ENCODE measurements at places on chromosomes 4 and X.

- no peak for DNase-seq
Observed at GRCh38 chrX:154349359-154349935, 25.0 kb downstream of the FLNA start.

DNA sequence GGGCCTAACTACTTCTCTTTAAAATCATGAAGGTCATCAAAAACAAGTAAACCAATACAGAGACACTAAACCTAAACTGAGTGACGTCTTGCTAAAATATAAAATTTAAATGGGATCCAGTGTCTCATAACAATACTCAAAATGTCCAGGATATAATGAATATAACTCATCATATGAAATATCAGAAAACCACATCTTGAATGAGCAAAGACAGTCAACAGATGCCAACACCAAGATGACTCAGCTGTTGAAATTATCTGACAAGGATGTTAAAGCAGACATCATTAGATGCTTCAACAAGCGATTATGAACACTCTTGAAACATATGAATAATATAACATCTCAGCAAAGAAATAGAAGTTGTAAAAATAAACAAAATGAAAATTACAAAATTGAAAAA lies 8.3 kb downstream of the NAP1L2 start:
- DNase-seq, result no peak

DNA sequence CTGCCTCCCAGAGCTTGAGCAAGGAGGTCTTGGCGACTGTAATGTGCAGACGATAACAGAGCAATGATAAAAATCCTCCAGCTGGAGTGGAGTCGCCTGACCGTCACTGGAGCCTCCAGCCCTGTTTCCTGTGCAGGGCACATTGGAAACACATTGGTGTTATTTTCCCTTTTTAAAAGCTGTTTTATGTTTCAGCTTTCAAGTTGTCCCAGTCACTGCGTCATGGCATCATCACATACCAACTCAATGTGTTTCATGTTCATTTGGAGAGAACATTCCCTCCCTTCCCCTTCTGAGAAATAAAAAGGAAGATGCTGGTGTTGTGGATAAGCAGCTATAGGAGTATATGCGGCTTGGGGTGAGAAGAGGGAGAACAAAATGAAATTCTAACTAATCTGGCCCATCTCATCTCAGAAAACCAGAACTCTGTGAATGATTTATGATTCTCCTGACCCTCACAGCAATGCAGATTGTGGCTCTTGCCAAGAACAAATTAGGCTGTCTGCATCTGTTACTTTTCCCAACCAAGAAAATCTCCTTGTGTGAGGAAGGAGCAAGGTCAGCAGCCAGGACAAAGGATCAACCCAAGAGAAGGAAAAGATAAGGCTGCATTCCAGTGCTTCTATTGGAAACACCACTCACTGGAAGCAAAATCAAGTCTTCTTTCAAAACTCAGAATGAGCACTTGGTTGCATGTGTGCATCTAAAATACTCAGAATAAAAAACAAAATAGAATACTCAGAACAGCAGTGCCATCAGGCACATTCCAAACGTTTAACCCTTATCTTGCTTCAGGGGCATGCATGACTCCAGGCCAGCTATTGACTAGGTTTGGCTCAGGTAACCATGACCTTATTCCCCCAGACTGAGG lies 134.4 kb downstream of the RASL11B start:
- DNase-seq, result no peak

DNA sequence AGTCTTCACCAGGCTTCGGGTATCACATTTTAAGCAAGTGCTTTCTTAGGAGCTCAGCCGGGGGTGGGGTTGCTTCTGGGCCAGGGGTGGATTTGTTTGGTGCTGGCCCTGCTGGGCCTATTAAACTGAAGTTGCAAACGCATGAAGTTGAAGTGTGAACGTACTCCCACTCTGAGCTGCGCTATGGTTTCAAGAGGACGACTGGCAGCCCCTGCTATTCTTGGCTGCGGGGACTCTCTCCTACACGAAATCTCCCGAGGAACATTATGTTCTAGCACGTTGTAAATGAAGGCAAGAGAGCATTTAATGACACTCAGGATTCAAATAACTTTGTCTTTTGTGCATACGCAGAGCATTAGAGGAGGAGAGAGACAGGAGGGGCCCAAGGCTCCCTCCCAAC lies 401.3 kb upstream of the BOD1L1 start:
- no peak for DNase-seq

GRCh38 chr4:27846951-27847350 lies 986.3 kb downstream of the STIM2 start:
- DNase-seq, result no peak

GRCh38 chr4:36159208-36159607 lies 85.1 kb downstream of the ARAP2 start:
- no peak for DNase-seq

GRCh38 chr4:78671903-78672815 lies 104.0 kb upstream of the BMP2K start:
- DNase-seq, result no peak

GRCh38 chr4:113821856-113822255 lies 60.3 kb upstream of the CAMK2D start:
- DNase-seq, result no peak

DNA sequence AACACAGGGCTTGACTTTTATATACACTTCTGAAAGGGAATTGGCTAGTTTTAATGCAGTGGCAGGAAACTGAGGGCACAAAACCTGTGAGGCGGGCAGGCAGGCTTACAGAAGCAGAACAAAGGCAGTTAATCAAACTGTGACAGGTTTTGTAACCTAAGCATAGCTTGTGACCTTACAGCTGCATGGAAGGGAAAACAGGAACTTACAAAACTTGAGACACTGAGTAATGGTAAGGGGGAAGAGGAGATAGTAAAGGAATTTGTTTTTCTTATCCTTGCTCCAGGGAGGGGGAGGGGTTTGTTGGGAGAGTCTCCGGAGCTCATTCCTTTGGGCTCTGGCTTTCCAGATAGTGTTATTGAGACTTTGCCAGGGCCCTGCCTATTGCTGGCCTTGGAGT lies 55.6 kb downstream of the SLITRK4 start:
- DNase-seq, result no peak

- no peak for DNase-seq
Observed at GRCh38 chrX:36568946-36569345, 439.2 kb upstream of the FAM47C start.

GRCh38 chrX:115284877-115285276 lies 4.6 kb upstream of the LUZP4 start:
- DNase-seq, result no peak

DNA sequence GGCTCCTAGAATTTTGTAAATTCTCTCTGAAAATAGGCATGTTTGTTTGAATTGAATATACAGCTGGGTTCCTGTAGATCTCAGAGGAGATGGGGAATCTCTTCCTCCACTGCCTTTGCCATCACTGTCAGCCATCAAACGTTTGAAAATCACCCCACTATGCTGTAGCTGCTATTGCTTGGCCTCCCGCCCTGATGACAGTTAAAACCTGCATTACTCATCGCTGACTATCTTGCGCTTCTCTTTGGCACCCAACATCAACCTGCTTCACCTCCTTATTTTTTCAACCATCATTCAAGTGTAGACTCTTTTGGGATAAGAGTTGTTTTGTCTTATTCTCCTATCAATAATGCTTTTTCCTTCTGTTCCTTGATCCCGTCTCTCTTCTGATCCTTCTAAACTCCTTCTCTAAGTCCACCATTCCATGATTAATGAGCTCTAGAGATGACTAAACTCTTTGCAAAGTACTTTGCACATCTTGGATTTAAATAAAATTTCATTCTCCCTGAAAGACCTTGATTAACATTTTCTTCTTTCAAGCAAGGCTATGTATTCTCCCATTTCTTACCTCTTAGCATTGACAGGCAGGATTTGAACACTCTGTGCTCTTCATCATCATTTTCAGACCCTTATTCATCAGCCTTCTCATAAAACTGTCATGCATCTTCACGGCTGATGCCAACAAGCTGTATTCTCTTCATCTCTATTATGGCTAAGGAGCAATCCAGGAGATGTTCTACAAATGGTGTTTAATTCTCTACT lies 133.0 kb downstream of the SNCA start:
- no peak for DNase-seq

DNA sequence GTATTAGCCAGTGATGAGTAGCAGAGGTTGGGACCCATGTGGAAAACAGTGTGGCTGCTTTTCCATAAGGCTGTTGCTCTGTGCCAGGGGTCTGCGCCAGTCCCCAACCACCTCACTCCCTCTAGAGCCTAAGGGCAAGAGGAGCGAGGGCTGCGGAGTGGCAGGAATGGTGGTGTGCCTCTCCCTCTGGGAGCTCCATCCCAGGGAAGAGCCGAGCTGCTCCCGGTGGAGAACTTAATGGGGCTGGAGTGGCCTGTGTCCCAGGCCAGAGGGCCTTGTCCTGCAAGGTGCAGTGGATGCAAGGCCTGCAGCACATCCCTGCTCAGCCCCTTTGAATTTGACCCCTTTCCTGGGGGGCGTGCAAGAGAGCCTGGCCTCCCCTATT lies 105.4 kb upstream of the GRXCR1 start:
- no peak for DNase-seq
